ENCODE measurements at places on chromosomes 2 and 18. TPM values are rescaled to one million over a fixed set of nuclear protein-coding genes. Genes with fewer than 3 reads are reported as not detected.
A peak's percentile ranks its signal among the peaks of the same experiment; 100 is the strongest.

ASB18 gene
- total RNA-seq = not detected

GRCh38 chr2:136612079-136612478 is 153.3 kb upstream of the THSD7B start:
- no peak for DNase-seq

RNF125 gene
- 42.8 TPM for total RNA-seq

DNA sequence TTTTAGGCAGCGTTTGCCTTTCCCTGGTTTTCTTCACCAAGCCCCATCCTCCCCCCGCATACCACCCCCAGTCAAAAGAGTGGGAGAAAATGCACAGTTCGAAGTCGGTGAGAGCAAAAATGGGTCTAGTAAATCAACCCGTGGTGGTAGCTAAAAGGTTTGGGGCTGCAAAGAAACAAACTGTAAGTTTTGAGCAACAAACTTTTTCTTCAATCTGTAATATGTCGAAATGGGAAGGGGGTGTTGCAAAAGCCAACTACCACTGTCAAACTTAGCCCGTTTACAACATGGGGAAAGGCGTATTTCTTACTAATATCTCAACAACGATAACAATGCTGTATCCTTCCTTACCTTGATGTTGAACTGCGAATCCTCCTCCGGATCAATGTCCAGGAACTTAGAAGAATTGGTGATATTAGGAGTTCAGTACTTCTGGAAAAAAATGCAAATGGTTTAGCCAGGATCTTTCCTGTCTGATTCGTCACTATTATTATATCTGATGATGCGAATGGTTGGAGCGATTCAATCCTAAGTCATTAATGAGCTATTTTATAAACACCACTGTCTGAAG is 2.4 kb upstream of the SATB2 start:
- no peak for DNase-seq

DNA sequence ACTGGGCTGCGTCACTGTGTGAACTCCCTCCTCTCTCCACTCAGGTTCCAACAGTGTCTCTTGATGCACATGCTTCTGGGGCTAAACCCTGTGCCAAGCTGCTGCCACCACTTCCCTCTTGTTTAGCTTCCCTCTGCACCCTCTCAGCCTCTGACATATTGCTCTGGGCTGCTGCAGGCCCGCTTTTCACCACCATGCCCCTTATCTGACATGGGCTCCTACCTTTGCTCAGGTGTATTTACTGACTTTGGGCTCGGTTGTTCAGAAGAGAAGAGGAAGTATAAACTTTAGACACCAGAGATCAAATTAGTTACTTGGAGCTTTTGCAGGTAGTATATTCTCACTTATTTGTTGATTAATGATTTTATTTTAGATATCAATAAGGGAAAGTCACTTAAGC is 77.6 kb downstream of the WDR7 start:
- DNase-seq = no peak

GRCh38 chr2:42223067-42223854 is 54.1 kb downstream of the EML4 start:
- no peak for DNase-seq

ADAM17 gene
- 20.9 TPM for total RNA-seq

- no peak for DNase-seq
These were observed 94.7 kb upstream of the FAM136A start for GRCh38 chr2:70396612-70397011.

SCN3A gene
- total RNA-seq = not detected

CACNB4 gene
- 0.18 TPM for total RNA-seq

- peak; percentile 30 for DNase-seq
These were observed 17.4 kb downstream of the FBLN7 start for GRCh38 chr2:112155331-112156151.

GALNT5 gene
- total RNA-seq = not detected

DNA sequence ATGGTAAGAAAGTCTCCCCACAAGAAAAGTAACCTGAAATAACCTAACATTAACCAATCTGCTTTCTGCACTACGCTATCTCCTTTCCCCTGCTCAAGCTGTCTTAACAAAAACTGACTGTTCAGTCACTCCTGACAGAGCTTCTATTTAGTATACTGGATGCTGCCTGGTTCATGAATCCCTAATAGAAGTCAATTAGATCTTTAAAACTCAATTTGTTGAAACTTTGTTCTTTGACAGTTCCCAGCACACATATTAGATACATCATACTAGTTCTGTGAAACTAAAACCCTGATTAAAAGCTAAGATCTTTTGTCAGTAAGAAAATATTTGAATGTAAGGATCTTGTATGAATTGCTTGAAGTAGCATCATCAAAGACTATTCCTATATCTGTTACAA is 287.4 kb downstream of the RBM43 start:
- DNase-seq = no peak

Measured in CD8-positive, alpha-beta memory T cell (primary cell).